ENCODE measurements at places on chromosomes 1 and 21.

- no peak for DNase-seq
Observed at GRCh38 chr1:80533093-80533492, 1267.6 kb upstream of the ADGRL2 start.

- DNase-seq: peak; percentile 73
Observed at GRCh38 chr1:12177156-12177998, 10.6 kb downstream of the TNFRSF1B start.

DNA sequence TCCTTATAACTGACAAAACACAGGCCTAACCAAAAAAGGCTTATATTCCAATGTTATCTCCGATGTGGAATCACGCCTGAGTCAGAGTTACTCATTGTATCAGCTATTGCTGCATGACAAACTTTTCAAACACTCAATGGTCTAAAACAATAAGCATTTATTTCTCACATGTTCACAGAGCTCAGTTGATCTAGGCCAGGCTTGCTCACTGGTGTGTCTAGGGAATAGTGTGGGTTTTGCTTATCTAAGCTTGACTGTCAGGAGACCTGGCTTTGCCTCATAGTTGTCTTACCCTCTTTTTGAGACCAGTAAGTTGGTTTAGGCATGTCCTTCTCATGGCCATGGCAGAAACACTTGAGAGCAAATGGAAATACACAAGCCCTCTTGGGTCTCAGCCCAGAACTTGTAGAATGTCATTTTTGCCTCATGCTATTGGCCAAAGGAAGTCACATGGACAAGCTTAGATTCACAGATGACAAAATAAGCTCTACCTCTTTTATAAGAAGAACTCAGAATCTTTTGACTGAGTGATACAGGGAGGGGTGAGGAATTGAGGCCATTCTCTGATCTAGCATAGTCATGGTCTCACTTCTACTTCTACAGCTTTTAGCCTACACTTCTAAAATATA, 130.8 kb downstream of the HMCN1 start:
- no peak for DNase-seq

DNA sequence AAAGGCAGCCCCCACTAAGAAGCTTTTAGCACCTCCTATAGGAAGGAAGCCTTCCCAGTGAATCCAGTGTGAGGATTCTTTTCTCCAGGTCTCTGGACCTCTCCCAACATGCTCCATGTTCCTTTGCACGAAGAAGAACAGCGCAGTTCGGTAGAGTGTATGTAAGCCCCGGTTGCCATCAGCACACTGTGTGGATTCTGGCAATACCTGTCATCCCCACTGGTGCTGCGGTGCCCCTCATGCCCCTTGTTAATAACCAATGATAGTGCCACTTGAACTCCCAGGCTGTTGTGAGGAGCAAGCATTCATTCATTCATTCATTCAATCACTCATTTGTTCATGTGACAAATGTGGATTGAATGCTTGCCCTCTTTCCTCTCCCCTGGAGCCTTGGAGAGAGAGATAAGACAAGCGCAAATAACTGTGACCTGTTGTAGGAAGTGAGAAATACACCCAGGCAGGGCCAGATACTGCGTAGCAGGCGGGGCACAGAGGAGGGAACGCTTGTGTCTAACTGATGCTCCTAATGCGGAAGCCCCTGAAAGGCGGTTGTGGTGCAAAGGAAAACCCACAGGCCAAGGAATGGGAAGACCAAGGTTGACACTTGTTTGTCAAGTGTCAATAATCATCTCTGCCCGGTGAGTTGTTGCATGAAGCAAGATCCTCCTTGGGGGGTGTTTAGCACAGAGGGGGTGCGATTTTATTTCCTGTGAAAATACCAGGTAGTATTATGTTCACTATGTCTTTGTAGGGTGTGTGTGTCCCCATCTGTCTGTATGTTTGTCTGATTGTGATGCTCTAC, 9.8 kb downstream of the LGR6 start:
- DNase-seq: no peak

DNA sequence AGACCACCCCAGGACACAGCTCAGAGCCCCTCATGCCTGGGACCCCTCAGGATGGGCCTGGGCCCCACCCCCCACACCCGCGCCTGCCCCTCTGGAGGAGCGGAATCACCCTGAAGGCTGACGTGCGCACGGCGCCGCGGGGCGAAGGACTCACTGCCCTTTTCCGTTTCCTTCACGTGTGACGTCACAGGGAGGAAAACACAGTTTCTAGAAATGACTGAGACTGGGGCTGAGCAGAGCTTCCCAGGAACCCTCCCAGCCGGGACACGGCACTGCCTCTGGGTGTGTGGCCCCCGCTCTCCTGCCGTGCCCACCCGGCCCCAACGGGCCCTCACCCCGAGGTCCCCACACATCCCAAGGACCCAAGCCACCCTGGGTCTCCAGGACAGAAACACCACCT, 5.4 kb upstream of the TNFRSF4 start:
- peak; percentile 90 for DNase-seq

- DNase-seq: no peak
Observed at GRCh38 chr1:29753244-29753643, 516.9 kb downstream of the PTPRU start.

- peak; percentile 64 for DNase-seq
Observed at GRCh38 chr1:111505641-111506119, 2.2 kb upstream of the ADORA3 start.

- no peak for DNase-seq
Observed at GRCh38 chr1:185663771-185664296, 70.4 kb upstream of the HMCN1 start.

DNA sequence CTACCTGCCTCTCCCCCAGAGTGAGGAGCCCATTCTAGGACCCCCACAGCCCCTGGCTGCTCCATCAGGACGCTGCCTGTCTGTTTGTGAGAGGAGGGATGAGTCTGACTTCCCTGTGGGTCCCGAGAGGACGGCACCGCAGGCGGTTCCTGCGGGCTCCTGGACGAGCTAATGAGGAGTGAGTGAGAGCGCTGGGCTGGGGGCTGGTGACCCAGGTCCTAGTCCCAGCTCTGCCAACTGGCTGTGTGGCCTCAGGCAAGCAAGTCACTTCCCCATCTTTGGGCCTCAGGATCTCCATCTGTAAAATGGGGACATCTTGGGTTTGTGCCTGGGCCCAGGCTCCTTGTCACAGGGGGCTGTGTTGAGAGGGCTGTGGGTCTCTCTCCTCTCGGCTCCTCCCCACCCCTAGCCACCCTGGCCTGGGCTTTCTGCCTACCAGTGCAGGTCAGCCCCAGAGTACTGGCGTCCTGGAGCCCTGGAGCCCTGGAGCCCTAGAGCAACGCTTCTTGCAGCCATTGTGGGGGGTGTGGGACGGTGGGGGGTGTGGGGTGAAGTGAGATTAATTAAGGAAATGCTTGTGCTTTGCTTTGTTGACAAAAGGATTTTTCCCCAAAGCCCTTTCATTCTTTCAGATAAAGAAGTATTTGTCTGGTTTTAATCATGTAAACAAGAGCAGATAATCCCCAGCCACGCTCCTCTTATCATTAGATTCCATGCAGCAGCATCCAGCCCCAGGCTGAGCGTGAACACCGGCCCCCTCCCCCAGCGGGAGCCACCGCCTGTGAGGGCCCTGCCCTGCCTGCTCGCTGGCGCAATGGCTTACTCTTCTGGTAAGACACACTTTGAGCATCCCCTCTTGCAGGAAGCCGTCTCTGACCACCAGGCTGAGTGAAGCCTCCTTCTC, 26.8 kb downstream of the SLC1A7 start:
- DNase-seq: no peak

- DNase-seq: no peak
Observed at GRCh38 chr21:10521091-10521598, at the start of gene TPTE. TPTE (plus strand) TSS chr21:10521583; CDS start chr21:10538724, 17,141 bp downstream.

DNA sequence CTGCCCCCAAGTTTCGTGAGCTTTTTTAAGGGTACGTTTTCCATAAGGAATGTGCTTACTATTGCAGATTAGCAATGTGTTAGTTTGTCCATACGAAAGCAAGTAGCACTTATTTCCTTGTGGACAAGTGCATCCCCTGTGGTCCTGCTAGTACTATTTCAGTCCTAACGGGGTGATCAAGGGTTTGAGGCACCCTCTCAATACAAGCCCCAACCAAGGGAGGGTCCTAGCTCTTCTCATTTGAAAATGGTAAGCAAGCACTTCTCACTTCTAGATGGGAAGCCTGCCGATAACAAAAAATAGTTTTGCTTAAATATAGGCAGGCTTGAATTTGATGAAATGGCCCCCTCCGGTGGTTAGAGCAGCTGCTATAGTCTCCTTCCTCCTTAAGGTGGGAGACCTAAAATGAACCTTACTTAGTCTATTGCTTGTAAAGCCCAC, 64.0 kb upstream of the HMCN1 start:
- peak; percentile 75 for DNase-seq

DNA sequence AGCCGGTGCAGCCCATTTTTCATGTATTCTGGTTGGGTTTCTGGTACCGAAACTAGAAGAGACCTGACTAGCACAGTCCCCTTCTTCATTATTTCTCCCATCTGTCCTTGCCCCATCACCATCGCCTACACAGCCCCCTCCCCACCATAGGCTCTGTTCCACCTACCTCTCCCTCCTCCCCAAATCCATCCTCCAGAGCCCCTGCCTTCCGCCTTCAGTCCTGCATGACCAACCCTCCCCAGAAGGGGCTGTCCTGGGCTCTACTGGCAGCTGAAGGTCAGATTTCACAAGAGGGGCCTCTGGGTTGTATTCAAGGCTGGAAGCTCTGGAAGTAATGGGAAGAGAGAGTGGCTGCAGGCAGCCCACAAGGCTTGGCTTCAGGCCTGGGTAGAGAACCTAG, 55.2 kb downstream of the SDC3 start:
- no peak for DNase-seq

DNA sequence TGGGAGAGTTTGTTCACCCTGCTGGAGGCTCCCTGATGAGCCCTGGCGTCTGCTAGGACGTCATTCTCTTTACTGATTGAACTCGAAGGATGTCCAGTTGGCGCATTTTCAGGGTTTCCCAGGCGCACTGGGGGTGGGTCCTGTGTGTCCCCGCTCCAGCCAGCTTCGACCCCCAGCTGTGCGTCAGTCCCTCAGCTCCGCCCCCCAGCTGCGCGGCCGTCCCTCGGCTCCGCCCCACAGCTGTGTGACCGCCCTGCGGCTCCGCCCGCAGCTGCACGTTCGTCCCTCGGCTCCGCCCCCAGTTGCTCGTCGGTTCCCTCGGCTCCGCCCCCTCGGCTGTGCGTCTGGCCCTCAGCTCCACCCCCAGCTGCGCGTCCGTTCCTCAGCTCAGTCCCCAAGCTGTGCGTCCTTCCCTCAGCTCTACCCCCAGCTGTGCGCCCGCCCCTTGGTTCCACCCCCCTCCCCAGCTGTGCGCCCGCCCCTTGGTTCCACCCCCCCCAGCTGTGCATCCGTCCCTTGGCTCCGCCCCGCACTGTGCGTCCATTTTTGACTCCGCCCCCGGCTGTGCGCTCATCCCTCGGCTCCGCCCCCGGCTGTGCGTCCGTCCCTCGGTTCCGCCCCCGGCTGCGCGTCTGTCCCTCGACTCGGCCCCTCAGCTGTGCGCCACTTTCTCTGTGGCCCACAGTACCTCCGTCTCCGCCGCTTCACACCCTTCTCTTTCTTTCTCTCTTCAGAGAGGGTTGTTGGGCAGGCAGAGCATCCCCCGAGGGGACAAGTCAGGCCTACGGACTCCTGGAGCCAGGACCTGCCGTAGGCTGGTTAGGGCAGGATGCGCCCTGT, 61.3 kb downstream of the FAAP20 start:
- DNase-seq: peak; percentile 98

DNA sequence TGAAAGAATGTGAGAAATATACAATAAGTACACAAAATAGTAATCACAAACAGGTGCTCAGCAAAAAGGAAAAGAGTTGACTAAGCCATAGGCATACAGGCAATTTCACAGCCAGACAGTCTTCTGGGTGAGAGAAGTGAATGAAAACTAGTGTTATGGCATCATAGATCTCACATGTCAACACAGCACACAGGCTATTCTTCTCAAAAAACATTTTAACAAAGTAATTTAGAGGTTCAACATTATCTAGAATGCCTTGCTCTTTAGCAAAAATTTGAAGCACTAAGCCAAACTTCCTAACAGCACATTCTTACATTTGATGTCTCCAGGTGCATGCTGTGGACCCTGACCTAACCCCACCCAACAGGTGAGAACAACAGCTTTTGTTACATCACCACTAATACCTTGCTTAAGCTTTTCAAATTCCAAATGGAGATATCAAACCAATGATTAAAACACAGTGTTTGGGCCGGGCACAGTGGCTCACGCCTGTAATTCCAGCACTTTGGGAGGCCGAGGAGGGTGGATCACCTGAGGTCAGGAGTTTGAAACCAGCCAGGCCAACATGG, 30.5 kb downstream of the OTUD7B start:
- DNase-seq: no peak

DNA sequence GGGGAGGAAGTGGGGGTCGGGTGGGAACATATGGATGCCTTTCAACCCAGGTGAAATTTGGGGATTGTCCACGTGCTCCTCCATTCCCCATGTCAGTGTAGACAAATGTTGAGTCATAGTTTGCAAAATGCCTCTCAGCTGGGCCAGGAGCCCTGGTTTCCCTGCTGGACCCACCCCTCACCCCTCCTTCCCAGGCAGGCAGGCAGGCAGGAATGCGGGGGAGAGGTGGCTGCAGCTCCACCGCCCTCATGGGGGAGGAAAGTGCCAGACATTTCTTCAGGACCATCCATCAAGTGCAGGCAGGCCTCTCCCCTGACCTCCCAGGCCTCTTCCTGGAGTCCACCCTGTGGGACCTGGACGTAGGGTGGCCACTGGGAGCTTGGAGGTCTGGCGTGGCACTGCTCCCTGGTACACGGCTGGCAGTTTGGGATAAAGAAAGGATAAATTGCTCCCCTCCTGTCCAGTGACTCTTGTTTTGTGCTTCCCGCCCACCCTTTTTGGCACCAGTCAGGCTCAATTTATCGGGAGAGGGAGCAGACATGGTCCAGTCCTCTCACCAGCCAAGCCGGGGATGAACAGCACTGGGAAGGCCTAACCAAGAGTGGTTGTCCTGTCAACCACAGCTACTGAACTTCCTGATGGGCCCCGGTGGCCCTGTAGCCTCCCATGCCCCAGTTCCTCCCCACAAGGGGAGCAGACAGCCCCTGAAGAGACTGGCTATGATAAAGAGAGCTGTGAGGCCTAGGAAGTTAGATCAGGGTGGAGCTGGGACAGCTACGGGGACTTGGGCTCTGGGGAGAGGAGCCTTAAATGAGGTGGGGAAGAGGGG, 18.9 kb downstream of the NPR1 start:
- no peak for DNase-seq

GRCh38 chr1:200890818-200891773, 3.6 kb upstream of the INAVA start:
- peak; percentile 68 for DNase-seq

All from activated effector memory CD4-positive, alpha-beta T cell treated with anti-CD3 and anti-CD28 coated beads, Interleukin-2, amount 50 U/mL, for 16 hours (primary cell).